Fibroblast of skin of left quadriceps (primary cell): ENCODE measurements at places on chromosomes 11 and 22.

- DNase-seq = no peak
These were observed 71.3 kb upstream of the PARVG start for GRCh38 chr22:44109416-44109815.

DNA sequence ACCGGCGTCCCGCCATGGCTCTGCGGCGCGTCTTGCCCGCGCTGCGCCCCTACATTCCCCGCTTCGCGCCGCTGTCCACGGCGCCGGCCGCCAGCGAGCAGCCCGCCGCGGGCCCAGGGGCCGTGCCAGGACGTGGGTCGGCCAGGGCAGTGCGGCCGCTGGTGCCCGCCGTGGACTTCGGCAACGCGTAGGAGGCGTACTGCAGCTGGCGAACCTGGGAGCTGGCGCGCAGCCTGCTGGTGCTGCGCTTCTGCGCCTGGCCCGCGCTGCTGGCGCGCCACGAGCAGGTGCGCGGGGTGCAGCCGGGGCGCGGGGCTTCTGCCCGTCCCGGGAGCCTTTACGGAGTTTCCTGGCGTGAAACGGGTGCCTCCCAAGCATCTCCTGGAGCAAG is 20.1 kb downstream of the DGCR6L start:
- no peak for DNase-seq

DNA sequence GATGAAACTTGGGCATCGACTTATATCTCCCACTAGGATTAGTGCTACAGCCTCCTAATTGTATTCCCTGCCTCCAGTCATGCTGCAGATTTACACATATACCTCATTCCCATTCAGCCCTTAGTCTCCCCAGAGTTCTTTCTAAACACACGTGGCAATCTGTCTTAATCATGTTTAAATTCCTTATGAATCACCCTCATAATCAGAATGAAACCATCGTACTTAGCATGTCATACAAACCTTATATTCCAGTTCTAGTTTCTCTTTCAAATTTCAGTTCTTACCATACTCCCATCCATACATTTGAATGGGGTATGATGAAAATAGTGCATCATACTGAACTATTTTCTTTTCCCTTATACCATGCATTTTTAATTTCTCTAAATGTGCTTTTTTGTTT is 6.0 kb upstream of the OR10A2 start:
- no peak for DNase-seq

DNA sequence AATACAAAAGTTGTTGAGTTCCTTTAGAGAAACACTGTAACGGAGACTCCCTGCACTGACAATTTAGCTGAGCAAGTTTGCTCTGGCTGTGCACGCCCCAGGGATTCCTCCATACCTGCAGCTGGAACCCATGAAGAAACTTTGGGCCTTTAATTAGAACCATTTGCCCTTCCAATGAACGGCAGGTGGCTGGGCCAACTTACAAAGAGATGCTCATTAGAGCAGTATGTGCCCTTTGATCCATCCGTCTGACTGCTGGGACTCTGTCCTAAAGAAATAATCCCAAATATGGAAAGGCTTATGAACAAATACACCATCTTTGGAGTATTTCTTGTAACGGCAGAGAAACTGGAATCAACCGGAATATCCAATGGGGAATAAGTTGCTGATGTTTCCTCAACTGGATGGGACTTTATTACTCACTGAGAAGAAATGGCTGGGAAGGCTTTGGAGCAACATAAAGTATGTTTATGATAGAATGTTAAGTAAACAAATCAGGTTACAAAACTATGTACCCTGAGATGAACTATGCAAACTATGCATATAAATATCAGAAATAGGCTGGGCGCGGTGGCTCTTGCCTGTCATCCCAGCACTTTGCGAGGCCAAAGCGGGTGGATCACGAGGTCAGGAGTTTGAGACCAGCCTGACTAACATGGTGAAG is 24.4 kb upstream of the FBLN1 start:
- DNase-seq = peak; percentile 95

DNA sequence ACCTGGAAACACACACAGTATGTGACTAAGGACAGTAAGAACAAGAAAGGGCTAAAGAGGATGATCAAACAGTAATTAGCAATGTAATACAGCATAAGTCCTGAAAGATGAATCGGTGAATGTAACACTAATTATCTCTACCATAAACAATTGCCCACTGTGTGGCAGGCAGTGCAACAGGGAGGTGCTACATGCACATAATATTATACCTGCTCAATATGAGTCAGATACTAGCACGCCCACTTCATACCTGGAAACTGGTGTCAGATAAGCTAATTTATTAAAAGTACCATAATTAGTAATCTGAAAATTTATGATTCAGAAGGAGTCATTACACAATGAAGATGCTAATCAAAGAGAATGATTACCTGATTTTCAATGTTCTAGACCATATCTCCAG is 14.9 kb downstream of the CASP12 start:
- DNase-seq = no peak

DNA sequence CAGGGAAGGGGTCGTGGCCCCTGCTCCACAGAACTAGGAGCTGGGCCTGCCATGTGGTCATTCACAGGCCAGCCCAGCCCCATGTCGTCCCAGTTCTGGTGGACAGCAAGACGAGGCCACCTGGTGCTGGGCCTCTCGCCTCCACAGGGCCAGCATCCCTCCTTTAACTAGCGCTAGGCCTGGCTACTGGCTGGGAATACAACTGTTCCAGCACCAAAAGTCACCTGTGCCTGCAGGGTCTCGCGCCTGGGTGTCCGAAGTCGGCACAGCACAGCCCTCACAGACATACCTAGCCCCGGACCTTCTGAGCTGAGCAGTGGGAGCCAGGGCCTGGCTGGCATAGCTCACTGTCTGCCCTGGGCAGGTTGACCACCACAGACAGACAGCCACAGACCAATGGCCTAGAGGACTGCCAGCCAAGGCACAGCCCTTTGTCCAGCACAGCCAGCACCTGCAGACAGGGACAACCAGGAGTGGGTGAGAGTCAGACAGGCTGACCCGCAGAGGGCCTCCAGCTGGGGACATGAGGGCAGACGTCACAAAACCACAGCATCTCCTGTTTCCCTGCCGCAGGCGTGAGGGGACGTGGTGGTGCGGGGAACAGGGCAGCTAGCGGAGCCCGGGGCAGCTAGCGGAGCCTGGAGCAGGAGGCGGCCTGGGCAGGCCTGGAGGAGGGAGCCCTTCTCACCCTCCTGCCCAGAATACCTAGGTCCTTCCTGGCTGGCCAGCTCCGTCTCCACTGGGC is 27.2 kb upstream of the TH start:
- DNase-seq = no peak

DNA sequence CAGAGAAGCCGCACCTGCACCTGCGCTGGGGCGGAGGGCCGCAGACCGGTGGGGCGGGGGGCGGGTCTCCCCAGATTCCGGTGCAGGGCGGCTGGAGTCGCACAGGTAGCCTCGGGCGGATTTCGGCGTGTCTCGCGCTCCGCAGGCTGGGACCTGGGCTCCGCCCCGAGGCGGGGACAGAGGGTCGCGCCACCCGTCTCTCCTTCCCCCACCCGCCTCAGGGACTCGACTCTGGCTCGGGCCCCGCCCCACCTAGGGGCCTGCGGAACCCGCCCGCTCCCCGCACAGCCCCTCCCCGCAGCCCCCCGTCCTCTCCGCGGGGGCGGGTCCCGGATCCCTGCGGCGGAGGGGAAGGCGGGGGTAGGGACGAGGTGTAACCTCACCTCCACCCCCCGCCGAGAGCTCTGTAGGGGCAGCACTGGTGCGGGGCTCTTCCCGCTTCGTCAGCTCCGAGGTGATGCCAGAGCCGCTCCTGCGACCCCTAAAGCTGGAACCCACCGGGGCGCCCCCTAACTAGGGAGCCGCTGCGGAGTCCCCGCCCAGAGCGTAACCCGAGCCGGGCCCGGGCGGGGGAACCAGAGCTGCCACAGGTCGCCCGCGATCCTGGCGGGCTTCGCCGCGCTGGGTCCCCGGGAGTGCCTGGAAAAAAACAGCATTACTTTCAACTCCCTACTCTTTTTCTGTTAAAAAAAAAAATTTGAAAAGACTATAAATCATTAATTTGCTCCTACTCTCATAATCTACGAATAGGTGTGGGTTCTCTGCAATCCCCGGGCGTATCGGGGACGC is at the start of gene SLC29A2:
Gene SLC29A2 (minus strand): TSS at position 134 of the 789 bp plus-strand sequence. CDS start 169 bp downstream, outside the sequence.
- DNase-seq = no peak

DNA sequence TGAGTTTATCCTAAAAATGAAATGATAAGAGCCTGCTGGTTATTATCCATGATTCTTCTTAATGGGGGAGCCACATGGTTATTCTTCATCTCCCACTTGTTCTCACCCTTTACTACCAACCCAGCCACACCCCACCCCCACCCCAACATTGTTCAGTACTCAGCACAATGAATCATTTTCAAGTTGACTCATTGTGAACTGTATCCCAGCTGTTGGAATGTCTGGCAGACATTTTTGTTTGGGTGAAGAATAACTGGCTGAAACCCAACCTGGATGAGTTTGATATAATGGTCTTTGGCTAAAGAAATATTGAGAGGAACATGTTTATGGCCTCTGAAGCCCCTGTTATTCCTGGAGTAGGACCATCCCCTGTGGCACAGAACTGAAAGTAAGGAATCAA is 136.2 kb downstream of the ELP4 start:
- peak; percentile 71 for DNase-seq

DNA sequence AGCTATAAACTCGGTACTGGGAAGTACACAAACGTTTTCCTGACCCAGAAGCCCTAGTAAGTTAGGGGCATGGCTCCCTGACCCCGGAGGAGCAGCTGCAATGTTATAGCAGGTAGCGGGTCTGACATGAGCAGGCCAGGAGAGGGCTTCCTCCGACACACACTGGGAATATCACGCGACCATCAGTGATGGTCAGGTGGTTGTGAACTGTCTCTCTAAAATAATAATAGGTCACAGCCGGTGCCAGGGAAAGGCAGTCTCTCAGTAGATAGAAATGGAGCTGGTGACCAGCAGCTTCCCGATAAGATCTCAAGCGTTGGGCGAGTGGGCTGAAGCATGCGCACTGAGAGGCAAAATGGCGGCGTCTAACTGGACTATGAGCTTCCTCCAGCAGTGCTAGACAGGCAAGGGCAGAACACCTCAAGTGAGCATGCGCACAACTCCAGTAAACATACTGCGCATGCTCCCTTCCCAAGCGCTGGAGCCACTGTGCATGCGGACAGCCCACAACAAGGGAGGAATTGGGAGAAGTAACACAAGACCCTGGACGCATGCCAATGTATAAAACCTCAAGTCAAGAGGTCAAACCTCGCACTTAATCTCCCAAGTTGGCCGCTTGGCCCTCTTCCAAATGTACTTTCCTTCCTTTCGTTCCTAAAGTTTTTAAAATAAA is 22.3 kb upstream of the TESMIN start:
- DNase-seq = no peak

GRCh38 chr11:111335549-111335948 is 37.2 kb downstream of the POU2AF3 start:
- DNase-seq = no peak

GRCh38 chr11:88300888-88301487 is 36.5 kb downstream of the CTSC start:
- no peak for DNase-seq

DNA sequence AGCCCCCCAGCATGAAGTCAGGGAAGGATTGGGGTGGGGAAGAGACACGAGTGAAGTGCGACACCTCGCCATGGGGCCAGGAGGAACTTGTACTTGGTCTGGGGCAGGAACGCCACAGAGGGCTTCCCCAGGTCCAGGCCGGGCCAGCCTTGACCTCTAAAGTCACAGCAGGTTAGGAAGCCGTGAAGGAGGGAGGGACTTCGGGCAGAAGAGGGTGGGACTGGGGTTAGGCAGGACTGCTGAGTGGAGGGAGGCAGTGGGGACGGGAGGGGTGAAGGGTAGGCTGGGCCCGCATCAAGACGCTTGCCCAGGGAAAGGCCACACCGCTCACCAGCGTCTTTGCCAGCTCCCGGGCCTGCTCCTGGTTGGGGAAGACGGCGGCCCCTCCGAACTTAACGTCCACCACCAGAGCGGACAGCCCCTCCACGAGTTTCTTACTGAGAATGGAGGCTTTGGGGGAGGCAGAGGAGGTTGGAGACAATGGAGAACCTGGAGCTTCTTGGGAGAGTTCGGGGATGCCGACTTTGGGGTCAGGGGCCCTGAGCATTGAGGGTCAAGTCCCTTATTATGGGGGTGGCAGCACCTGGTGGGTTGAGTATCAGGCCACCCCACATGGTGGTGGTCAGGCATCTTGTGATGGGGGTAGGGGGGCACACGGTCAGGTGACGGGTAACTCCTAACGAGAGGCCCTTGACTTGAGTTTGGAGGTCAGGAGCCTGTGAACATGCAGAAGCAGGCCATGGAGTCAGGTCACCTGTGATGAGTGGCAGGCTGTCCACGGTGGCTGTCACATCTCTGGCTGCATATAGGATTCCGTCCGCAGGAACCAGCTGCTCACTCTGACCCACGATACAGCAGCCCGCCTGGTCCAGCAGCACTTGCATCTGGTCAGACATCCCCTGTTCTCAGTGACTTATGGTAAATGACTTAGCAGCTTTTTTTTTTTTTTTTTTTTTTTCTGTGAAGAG is 1.7 kb upstream of the SCO2 start:
- no peak for DNase-seq

DNA sequence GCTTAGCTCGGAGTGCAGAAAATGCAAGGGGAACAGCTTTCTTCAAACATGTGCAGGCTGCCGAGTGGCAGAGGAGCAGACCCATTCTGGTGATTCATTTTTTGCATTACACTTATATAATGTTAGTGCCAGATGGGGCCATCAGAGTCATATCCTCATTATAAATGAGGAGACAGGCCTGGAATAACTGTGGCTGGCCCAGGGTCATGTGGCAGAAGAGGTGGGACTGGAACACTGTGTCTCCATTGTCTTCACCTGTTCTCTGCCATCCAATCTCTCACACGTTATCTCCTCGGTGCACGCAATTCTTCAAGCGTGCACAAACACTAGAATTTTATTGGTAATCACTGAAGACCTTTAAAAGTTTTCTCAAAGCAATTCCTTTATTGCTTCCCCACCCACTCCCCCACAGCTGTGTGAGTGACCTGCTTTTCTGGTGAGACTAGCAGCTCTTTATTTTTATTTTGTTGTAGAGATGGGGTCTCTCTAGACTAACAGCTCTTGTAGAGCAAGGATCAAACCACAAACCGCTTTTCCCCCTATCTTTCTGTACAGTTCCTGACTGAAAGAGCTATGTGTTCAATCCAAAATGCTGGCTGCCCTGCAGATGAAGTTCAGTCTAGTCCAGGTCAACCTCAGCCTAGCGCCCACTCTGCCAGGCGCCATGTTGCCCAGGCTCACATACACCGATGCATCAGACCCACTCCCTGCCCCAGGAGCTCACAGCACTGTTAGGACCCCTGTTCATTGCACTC is 75.3 kb downstream of the ST3GAL4 start:
- no peak for DNase-seq

- no peak for DNase-seq
These were observed 318.7 kb downstream of the BRD1 start for GRCh38 chr22:49509016-49509415.

GRCh38 chr11:100752371-100753171 is 65.5 kb downstream of the ARHGAP42 start:
- no peak for DNase-seq

GRCh38 chr22:47201186-47201995 is 438.9 kb downstream of the TBC1D22A start:
- no peak for DNase-seq
